ENCODE measurements at places on chromosomes 11 and 22.

DNA sequence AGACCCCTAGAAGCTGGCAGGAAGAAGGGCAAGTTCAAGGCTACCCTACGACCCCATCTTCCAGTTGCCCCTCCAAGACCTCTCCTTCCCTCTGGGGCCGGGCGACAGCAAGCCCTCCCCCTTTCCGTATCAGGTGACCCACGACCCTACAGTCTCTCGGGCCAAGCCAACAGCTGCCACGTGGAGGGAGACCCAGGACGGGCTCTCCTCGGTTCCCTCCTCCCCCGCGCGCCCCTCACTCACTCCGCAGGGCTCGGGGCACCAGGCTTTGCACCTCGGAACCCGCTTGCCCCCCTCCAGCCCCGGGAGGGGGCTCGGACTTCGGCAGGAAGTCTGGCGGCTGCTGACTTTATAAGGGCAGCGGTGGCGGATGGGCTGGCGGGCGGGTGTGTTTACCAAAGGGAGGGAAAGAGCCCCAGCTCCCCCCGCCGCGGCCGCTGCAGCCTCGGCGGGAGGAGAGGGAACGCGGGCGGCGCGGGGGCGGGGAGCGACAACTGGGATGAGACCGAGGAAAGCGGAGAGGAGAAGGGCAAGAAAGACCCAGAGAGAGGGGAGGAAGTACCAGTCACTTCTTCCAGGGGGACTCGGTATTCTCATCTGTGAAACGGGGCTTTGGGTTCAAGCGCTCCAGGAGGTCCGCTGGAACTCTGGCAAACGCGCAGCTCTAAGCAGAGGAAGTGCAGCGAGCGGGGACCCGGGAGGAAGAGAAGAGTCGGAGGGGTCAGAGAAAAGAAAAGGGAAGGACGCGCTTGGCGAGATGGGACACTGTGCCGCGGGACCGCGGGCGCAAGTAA is 767 bp downstream of the SLC43A1 start:
- DNase-seq: peak; percentile 56

DNA sequence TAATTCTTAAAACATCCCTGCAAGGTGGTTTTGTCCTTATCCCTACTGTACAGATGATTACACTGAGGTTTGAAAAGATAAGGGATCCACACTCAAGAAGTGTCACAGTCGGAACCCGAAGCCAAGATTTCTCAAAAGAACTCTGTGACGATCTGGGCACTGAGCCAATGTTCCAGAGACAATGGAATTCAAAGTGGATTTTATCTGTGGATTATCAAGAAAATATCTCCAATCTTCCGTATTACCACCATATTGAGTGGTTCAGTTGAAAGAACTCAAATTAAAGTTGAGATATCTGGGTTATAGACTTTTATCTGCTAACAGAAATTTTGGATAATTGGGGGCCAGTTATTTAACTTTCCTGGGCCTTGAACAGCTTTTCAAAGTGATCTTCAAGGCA is 100.0 kb upstream of the GRAMD1B start:
- DNase-seq: no peak

DNA sequence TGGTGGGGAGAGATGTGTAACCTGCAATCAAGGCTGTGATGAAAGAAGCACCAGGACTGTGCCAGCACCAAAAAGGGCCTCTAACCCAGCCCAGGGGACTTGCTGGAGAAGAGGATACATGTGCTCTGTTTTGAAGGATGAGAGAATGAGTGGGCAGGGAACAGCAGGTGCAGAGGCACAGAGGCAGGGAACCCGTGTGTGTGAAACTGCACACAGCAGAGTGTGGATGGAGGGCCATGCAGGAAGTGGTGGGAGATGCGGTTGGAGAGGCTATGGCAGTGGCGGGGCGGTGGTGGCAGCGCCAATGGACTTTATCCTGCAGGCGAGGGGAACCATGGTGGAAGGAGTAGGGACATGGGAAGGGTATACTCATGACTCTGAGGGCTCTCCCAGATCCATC is 25.2 kb upstream of the LRRC32 start:
- no peak for DNase-seq

DNA sequence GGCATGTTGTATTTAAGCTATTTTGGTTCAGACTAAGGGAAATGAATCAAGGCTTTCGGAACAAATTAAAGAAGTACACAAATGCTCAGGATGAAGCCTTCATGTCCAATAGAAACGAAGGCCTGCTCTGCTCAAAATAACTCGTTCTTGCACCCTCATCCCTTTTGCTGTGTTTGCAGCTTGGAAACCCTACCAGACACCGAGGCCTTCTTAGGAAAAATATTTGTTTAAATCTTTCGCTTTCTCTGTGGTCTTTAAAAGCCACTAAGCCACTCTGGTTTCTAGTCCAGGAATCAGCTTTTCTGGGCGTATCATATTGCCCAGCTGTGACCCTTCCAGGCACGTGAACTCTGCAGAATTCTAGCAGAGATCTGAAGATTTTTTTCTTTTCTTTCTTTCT is 60.9 kb upstream of the HSPA8 start:
- no peak for DNase-seq

DNA sequence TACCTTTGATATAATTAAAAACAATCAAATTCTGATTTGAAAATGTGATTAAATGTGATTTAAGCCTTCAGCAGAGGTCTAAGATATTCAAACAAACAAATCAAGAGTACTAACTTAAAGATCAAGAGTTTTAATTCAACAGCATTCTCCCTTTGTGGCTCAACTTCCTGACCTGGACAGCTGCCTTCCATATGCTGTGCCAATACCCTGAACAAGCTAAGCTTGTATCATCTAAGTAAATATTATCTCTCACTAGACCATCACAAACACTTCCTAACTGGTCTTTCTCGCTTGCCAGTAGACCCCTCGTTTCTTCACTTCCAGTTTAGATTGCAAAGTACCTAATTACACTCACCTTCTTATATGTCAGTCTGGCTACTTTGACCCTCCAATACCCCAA is 35.9 kb upstream of the P4HA3 start:
- no peak for DNase-seq

- DNase-seq: no peak
Measured at GRCh38 chr11:114008331-114008730, 33.4 kb downstream of the HTR3A start.

DNA sequence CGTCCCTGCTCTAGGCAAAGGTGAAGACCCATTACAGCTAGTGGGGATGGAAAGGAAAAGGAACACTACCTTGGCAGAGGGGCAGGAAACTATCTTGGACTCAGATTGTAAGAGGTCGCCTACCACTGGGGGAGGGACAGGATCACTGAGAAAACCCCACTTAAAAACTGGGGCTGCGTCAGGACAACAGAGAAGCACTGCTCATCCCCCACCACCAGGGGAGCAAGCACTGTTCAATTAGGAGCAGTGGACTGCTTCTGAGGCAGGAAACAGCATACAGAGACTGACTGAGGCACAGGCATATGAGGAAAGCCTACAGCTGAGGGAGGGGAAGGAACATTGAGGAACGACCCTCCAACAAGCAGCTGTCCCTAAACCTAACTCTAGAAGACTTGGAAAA is 20.8 kb upstream of the DLAT start:
- peak; percentile 11 for DNase-seq

- no peak for DNase-seq
Measured at GRCh38 chr11:77505956-77506355, 32.1 kb upstream of the PAK1 start.

- peak; percentile 24 for DNase-seq
Measured at GRCh38 chr11:125995313-125995712, 49.5 kb downstream of the VSIG10L2 start.

GRCh38 chr22:31692186-31692886 is 30.3 kb upstream of the PISD start:
- DNase-seq: no peak

GRCh38 chr22:43622886-43623285 is 189.2 kb downstream of the EFCAB6 start:
- DNase-seq: no peak

DNA sequence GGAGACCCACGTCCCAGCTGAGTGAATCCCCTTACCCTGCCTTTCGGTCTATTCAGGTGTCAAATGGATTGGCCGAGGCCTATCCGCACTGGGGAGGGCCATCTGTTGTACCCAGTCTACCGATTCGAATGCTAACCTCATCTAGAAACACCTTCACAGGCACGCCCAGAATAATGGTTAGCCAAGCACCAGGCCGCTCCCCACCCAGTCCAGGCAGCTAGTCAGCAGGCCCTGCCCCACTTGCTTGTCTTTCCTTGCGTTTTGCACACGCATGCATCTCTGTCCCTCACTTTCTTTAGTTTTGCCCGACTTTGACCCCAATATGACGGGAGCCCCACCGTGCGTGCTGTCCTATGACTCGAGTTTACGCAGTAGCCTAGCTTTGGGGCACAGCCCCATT is 31.7 kb downstream of the PARVB start:
- DNase-seq: no peak

DNA sequence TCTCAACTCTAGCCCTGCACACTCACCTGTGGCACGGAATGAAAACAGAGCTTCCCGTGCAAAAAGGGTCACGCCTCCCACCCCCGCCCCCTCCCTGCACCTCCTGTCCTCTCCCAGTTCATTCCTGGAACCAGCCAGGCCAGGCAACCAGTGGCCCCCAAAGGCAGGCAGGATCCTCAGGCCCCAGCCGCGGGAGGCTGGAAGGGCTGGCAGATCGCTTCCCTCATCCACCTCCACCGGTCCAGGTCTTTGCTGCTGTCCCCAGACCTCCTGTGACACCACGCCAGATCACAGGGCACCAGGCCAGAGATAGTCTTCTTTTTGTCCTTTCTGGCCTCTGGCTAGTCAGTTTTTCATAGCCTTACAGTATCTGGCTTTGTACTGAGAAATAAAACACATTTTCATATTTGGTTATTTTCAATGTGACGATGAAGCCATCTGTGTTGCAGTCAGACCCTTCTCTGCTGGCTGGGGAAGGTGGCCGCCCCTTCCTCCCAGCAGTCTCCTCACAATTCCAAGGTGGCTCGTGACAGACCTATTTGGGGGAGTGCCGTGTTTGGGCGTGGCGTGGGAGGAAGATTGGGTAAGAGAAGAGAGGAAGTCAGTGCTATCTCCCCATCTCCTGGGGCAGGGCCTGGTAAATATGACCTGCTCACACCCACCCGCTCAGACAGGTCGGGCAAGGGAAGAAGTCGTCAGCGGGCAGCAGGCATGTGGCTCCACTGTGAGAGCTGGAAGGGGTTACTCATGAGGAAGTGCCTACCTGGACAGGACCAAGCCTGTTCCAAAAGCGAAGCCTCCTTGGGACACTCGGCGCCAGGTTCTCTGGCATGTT is 9.1 kb downstream of the SSH3 start:
- no peak for DNase-seq

GRCh38 chr11:67022961-67023956 is at the start of gene SYT12:
Gene SYT12, plus strand, starts transcription at chr11:67023134. Its CDS starts 7,011 bp downstream, at chr11:67030145.
- DNase-seq: peak; percentile 16

DNA sequence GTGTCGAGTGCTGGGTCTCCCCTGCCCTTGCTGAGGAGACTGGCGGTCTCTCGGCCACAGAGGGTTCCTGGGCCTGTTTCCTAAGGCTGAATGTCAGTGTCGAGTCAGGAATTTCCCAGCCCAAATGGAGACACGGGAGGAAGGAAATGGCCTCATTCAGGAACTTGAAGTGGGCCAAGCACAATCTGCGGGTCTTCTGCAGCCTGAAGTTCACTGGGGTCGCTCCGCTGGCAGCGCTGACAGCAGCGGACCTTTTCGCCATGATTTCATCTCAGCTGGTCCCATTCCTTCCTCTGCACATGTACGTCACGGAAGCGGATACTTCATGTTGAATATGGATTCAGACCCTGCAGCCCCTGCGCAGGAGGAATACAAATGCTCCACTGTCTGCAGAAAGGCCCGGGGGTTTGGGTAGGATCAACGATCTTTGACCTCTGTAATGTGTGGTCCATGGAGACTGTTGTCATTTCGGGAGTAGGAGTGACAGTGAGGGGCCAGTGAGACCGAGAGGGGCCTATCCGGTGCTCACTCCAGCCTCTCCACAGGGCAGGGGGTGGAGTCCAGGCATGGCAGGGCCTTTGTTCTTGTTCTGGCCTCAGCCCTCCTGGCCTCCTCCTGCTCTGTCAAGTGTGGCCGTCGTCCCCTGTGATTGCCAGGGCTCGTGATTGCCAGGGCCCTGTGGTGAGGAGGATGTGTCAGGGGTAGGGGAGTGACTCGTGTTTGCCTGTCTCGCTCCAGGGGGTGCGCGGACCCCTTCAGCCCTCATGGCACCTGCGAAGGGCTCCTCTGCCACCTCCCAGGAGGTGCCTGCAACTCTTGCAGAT is 402.3 kb downstream of the TBC1D22A start:
- no peak for DNase-seq

DNA sequence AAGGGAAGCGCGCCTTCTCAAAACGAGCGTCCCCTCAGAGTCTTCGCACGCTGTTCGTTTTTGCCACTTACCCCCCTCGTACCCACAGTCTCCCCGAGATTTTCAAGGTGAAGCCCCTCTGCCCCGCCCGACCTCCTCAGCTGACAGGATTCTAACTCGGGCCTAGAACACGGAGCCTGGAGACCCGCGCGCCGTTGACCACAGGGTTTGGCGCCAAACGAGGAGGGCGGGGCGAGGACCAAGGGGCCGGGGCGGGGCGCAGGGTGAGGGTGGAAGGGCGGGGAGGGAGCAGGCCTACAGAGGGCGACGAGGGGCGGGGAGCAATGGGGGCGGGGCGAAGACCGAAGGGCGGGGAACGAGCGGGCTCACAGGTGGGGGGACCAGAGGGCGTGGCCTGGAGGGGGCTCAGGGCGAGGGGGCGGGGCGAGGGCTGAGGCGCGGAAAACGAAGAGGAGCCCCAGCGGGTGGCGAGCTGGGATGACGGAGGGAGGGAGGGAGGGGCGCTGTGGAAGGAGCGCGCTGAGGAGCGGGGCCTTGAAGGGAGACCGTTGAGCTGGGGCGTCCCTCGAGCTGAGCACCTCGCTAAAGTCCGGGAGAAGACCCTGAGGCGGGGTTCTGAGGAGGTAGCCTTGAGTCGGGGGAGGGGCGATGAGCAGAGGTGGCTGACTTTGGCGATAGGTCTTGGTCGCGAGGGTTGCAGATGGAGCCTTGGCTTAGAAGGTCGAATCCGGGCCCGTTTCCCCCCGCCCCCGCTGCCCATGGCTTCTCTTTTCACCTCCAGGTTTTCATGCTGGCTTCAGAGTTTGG is at the start of gene DMC1:
DMC1 (minus strand) TSS at position 212 of the 807 bp plus-strand sequence. CDS start 1,927 bp downstream, outside the sequence.
- peak; percentile 100 for DNase-seq

Measured in stimulated activated CD4-positive, alpha-beta T cell treated with anti-CD3 and anti-CD28 coated beads, Interleukin-12 subunit alpha, Interleukin-12 subunit beta, amount 100 ng/mL, for 4 hours (primary cell).